ENCODE measurements at places on chromosomes 16 and 17.
A peak's percentile ranks its signal among the peaks of the same experiment; 100 is the strongest.

DNA sequence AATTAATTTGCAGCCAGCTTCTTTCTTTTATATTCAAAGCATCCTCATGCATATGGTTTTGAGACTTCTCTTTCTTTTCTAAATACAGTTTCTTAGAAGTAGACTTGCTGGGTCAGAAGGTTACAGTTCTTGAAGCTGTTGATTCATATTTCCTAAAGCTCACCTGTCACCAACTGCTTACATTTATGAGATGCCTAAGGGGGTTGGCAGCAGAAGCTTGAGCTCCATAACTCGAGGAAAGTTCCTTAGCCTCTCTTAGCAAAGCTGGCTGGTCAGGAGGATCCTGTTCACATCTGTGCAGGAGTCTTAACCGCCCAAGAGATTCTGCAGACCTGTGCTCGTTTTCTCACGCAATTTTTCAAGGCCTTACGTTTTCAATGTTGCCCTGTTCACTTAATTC is 218.8 kb downstream of the SNX29 start:
- no peak for DNase-seq

DNA sequence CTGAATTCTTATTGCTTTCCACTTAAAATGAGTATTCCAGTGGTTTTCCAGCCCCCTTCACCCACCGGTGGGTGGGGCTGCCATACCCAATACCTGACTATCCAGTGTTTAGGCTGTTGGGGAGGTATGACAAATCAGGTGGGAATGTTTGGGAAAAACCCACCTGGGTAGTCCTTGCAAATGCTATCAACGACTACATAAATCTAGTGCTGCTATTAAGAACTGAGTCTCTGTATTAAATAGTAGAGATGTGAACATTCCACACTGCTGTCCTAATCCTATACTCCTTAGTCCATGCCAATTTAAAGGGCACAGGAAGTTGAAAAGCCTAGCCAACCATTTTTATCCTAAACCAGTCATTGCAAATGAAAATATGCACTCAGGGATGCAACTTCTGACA is 126.6 kb downstream of the AXIN2 start:
- no peak for DNase-seq

DNA sequence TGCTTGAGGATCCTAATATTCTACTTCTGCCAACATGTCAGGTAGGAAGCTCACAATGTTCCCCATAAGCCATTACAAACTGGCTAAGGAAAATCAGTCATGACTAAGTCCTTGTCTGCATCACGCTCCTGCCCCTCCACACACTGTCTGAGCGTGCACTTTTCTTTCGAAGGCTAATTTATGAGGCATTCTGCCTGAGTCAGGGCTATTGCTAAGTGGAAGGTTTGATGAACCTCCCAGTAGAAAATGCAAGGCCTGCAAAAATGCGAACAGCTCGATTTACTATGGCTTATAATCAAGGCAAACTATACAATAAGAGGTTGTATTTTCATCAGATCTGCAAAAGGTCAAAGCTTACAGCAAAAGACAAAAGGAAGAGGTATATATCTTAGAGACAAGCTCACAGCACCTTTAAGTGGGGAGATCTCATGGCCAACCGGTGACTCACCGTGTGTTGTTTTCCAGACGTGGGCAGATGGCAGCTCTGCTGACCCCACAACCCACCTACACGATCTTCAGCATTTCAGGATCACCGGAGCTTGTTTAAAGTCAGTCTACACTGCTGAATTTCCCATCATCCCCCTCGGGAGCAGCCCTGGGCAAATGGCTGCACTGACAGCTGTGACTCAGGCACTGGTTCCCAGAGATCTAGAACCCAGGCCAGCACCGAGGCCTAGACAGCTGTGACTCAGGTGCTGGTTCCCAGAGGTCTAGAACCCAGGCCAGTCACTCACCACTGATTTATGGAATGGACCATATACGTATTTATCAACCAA is 26.1 kb downstream of the MEAK7 start:
- DNase-seq: no peak

DNA sequence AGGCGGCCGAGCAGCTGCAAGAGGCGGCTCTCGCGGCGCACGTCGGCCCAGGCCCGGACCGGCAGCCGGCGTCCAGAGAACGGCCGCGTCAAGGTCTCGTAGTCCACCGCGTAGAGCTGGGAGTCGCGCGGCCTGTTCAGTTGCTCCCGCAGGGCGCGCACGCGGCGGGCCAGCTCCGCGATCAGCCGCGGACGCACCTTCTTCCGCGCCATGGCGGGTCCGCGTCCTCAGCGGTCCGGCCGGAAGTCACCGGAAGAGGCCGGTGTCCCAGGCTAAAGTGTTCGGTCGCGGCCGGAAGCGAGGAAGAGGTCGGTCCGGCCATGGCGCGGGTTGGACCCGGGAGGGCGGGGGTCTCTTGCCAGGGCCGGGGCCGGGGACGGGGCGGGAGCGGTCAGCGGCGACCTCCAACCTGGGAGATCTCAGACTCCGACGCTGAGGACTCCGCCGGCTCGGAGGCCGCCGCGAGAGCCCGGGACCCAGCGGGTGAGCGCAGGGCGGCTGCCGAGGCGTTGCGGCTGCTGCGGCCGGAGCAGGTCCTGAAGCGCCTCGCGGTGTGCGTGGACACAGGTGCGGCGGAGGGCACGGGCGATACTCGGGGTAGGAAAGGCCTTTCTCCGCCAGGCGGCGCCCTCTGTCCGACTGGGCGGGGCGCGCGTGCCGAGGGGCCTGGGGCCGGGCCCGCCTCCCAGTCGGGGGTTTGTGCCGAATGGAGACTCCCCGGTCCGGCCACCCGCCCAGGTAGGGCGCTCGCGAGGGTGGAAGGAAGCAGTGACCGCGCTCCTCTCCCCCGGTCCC is at the start of gene MRPS34:
MRPS34 (minus strand) TSS at position 227 of the 795 bp plus-strand sequence; CDS start at position 212, 15 bp downstream.
- peak; percentile 88 for DNase-seq

DNA sequence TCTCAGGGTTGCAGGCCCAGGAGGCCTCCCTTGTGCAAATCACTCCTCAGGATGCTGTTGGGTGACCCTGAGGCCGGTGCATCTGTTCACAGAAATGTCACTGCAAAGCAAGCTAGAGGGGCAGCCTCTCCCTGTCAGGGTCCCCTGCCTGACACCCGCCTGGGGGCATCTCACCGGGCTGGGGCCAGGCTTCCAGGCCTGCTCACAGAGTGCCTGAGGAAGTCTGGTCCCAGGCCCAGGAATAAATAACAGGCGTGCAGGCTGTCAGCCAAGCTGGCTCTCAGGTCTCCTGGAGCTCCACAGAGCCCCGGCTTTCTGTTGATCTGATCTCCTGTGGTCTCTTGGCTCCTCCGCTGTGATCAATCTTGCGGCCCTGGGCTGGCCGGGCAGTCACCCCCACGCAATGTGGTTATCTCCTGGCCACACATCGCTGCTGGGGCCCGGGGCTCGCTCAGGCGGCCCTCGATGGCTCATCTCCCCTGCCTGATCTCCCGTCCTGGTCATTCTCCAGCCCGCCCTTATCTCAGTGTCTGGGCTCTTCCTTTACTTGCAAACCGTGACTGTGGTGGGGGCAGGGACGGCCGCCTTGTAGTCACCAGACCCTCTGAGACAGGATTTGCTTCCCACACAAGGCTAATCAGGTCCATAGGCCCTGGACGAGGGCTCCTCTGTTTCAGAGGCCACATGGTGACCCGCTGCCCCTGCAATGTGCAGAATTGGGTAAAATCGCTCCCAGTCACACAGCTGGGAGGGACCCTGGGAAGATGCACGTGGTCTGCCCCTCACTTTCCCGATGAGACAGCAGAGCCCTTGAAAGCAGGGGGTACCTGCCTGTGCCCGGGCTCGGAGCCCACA is 231.2 kb upstream of the GSE1 start:
- no peak for DNase-seq

GRCh38 chr16:80554033-80554432 is 13.2 kb downstream of the DYNLRB2 start:
- DNase-seq: no peak

DNA sequence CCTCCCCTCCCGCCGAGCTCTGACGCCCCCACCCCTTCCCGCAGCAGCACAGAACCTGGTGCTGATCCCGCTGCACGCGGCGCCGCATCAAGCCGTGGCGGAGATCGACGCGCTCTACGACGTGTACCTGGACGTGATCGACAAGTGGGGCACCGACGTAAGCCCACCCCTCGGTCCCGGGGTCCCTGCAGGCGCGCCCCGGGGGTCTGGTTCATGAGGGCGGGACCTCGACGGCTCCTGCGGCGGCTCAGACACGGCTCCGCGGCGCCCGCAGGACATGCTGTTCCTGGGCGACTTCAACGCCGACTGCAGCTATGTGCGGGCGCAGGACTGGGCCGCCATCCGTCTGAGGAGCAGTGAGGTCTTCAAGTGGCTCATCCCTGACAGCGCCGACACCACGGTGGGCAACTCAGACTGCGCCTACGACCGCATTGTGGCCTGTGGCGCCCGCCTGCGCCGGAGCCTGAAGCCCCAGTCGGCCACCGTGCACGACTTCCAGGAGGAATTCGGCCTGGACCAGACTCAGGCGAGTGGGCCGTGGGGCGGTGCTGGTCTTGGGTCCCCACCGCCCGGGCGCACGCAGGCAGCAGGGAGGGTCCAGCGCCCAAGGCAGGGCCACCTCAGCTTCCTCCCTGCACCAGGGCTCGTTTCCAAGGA is 1.4 kb downstream of the DNASE1L2 start:
- DNase-seq: peak; percentile 26

DNA sequence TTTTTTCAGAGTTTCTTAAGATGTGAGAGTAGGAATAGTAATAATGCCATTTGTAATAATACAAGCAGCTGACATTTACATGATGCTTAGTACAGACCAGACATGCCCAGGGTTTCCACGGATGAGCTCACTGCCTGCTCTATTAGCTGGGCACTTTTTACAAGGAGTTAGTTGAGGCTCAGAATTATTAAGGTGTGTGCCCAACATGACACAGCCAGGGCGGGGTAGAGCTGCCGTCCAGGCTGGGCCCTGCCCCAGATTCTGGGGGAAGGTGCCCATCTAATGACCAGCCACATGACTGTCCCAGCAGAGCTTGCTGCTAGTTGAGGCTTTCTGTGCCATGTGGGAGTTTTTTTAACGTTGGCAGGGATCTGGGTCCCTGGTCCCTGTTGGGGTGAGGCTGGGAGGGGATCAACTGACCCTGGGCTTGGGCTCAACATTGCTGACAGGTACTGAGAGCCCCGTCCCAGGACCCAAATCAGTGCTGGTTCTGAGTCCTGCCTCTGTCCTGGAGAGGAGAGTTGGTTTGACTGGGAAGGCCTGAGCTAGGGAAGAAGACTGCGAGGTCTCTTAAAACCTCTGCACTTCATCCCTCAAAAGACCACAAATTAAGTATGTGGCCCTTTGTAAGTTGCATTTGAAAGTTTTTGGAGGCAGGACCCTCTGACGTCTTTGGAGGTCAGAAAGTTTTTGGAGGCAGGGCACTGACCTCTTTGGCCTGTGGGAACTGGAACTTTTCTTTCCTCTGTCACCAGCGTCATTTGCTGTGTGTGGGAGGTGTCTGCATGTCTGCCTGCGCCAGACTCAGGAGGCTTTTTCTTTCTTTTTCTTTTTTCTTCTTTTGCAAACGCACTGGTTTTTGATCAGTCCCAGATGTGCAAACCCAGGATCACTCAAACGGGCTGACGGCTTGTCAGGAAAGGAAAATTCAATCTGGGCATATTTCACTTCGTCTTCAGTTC is 2.2 kb downstream of the CRISPLD2 start:
- DNase-seq: no peak

GRCh38 chr17:47605011-47605410 is 44.7 kb upstream of the KPNB1 start:
- no peak for DNase-seq

GRCh38 chr16:86127366-86127765 is 228.4 kb downstream of the IRF8 start:
- no peak for DNase-seq

- DNase-seq: no peak
Observed at GRCh38 chr16:291539-291938, 8.6 kb downstream of the PDIA2 start.

DNA sequence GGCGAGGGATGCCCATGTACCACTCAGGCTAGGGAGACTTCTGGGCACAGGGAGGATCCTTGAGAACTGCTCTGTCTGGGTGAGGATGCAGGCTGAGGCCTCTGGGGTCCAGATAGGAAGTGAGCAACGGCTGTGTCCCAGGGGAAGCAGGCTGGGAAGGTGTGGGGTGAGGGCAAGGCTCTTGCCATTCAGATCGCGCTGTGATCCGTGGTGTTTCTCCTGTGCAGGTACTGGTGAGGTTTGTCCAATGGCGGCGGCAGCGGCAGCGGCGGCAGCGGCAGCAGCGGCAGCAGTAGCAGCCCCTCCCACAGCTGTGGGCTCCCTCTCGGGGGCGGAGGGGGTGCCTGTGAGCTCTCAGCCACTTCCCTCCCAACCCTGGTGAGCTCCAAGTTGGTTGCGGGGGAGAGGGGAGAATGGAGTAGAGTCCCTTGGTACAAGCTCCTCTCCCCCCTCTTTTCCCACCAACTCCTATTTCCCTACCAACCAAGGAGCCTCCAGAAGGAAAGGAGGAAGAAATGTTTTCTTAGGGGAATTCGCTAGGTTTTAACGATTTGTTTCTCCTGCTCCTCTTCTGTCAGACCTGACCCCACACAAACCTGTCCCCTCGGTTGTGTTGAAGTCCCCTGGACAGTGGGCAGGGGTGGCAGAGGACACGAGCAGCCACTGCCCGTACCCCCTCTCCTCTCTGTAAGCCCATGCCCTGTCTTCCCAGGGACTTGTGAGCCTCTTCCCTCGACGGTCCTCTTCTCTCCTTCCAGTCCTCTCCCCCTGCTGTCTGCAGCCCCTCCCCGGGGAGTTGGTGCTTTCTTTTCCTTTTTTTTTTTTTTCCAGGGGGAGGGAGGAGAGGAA is 1.9 kb upstream of the PRRT2 start:
- DNase-seq: no peak

- DNase-seq: no peak
Observed at GRCh38 chr16:7316281-7316888, 16.3 kb upstream of the RBFOX1 start.

DNA sequence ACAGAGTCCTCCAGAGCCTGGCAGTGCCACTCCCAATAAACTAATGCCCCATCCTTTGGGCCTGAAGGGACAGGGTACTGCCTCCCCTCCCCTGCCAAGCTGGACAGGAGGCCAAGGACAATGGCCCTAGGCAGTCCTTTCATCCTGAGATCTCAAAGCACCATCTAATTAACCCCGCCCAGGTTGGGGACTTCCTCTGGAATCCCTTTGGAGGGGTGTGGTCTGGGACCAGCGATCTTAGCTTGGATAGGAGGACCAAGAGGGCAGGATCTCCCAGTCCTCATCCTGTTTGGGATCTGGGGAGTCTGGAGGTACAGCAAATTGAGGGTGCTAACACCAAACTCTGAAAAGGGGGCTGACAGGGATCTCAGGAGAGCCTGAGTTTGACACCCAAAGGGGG is 18.2 kb upstream of the SP6 start:
- DNase-seq: no peak

Data from GM06990 (cell line).